ENCODE measurements at places on chromosomes 1 and 21.

- DNase-seq, result no peak
These were observed 633.2 kb upstream of the NEGR1 start for GRCh38 chr1:72915581-72915980.

GRCh38 chr1:174204697-174205308 lies 45.5 kb downstream of the RABGAP1L start:
- DNase-seq, result no peak

DNA sequence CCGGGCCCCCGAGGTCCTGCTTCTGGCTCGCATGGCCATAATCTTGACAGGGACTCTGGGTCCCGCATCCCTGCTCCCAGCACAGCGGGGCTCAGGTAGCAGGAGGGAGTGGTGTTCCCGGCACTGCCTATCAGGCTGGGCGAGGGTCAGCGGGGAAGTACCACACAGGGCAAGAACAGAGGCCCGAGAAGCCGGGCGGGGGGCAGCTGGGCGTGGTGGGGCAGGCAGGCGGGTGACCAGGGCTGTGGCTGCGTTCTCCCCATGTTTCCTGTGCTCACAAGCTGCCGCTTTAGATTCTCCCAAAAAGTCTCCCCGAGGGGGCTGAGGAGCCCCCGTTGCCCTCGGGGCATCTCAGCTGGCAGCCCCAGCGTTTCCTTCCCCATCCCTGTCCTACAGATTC lies 18.3 kb downstream of the ATAD3B start:
- no peak for DNase-seq

DNA sequence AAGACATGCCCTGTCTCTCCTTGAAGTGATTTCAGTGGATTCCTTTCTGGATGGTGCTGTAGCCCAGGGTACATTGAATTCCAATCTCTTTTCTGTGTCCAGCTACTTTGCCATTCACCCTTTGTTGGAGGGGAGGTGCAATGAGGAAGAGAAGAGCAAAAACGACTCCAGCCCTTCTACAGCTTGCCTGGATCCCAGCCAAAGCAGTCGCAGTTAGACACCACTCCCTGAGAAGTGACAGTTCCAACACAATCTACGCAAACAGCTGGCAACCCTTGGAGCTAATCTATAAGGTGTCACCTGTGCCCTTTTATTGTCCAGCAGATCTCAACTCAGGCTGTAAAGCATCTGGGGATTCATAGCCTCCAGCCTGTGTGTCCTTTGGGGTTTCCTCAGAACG lies 4.6 kb downstream of the CD244 start:
- DNase-seq, result no peak

DNA sequence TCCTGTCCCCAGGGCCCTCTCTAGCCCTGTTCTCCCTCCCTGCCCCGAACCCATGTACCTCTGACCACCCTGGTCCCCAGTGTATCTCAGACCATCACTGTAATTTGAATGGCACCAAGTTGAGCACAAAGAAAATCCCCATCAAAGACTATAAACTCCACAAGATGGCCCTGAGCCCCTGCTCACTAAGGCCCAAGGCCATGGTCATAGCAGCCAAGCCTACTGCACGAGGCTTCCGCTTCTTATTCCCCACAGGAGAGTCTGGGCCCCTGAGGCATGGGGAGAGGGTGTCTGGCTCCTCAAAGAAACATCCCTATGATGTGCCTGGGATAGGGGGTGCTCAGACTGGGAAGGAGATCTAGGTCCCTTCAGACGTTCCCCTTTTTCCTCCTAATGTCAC lies 4.5 kb downstream of the ZNF683 start:
- DNase-seq, result no peak

DNA sequence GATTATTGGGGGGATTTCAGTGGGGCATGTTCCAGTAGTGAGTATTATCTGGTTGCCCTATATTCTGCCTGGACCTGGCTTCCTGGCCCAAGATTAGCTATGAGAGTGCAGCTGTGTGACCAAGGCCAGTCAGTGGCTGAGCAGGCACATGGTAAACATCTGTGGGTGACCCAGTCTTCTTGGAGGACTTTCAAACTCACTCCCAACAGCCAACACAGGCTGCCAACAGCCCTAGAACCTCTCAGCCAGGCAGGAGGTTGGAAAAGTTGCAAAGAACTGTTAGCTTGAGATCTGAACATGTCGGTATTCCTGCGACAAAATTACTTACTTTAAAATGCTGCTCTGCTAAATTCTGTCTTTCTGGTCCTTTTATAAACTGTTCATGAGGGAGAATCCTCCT lies 192.4 kb downstream of the TGFBR3 start:
- no peak for DNase-seq

DNA sequence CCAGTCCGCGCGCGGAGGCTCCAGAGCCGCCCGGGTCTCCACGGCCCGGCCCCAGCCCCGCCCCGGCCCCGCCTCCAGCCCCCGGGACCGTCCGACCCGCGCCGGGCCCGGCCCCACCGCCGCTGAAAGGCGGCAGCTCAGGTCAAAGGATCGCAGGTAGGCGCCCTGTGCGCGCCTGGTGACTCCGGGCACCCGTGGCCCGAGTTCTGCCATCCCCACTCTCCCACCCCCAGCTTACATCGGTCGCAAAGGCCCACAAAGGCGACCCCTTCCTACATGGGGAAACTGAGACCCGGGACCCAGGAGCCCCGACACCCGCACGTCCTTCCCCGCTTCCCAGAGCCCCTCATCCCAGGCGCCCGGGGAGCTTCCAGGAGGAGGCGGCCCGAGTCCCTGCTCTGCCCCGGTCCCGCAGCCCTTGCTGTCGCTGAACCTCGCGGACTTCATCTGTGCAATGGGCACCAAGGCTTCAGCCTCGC lies at the start of gene TMEM200B:
TSS of gene TMEM200B (minus strand) at position 17 of the 479 bp plus-strand sequence. CDS start 2,075 bp downstream, outside the sequence.
- no peak for DNase-seq

GRCh38 chr1:40810927-40811326 lies 27.3 kb downstream of the KCNQ4 start:
- no peak for DNase-seq

DNA sequence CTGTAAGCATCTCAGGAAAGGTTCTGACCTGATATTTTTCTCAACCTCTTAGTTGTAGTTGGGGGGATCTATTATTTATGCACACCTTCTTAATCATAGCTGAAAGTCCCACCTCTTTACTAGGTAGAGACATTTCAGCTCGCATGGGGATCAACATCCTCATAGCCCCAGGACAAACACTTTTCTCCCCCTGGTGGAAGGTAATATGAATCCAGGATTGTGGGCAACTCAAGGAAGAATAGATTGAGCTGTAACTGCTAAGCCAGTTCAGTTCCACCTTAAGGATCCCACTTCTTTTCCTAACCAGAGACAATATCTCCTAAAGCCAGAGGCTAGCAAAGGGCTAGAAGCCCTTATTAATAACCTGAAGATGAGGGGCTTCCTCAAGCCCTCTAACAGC lies 25.4 kb upstream of the SMYD3 start:
- DNase-seq, result no peak

DNA sequence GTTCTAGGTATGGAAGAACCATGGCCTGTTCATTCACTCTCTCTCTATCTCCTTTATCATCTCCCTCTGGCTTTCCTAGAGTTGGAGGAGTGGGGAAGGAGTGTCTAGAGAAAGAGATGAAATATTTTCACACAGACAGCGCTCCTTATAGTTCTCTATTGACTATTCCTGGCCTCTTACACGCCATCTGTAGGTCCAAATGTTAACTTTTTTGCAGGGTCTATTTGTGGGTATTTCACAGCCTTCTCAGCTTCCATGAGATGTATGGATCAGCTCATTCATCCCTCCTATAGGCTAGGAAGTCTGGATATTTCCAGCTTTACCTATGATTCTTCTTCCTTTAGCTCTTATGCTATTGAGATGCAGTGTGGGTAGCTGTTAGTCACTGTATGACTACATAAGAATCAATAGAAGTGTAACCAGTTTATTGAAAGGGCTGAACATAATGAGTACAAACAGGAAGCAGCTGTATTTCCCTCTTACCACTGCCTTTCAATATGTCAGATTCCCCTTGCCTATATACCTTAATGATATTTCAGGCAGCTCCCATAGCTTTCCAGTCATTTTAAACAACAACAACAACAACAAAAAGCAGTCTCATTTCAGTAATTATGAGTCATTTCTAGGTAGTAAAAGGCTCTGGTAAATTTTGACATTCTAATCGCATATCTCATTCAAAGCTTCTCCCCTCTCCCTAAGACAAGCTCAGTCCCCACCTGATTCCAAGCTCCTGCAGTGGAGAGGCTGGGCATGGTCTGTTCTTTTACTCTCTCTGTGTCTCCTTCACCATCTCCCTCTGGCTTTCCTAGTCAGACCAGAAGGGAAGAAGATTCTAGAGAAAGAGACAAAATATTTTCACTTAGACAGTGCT lies 149.5 kb downstream of the TTLL7 start:
- DNase-seq, result no peak

DNA sequence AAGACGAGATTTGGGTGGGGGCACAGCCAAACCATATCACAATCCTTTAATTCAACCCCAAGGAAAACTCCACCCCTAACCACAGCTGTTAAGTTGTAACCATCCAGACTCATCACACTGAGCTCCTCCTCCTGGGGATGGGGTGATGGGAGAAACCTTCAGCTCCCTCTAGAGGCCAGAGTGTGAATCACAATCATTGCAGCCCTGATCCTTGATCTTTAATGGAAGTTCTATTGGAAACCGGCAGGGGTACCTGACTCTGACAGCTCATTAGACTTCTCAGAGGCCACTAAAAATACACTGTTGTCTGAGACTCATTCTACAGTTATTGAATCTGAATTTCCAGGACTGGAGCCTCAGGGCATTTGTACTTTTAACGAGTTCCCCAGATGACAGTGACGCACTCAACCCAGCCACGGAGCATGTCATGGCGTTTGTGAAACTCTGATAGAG lies 127.2 kb downstream of the IGSF21 start:
- DNase-seq, result peak; percentile 67

Data from NCI-H1092 treated with DMSO at 0.1 percent for 48 hours (cell line).